Stimulated activated CD4-positive, alpha-beta T cell treated with anti-CD3 and anti-CD28 coated beads, Interleukin-15, amount 100 ng/mL, for 1 hour (primary cell): ENCODE measurements at places on chromosomes 6 and 20.

- no peak for DNase-seq
Measured at GRCh38 chr6:10343320-10343719, 71.6 kb downstream of the TFAP2A start.

- no peak for DNase-seq
Measured at GRCh38 chr6:35319346-35320030, 21.9 kb downstream of the DEF6 start.

DNA sequence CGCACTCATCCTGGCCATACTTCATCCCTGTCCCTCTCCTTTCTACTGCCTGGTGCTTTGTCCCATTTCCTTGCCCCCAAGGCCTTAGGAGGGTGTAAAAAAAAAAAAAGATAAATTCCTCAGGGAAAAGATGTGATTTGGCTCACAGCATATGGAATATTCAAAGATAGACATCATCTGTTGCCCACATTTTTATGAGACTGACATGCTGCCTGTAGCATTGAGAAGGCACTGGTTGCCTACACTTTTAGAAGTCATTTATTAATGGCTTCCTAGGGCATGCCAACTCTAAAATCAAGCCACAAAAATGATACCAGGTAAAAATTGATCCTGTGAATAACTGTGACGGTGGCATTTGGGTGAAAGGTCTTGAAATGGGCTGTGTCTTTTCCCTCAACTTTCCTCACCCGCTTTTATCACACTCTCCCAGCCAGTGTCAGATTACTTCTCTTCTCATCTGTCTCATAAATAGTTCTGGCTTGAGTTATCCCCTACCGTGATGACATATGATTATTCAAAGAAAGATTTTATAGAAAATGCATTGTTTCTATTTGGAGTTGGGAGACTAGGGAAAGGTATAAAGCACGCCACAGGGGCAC, 139.4 kb downstream of the CARMIL1 start:
- DNase-seq = no peak

DNA sequence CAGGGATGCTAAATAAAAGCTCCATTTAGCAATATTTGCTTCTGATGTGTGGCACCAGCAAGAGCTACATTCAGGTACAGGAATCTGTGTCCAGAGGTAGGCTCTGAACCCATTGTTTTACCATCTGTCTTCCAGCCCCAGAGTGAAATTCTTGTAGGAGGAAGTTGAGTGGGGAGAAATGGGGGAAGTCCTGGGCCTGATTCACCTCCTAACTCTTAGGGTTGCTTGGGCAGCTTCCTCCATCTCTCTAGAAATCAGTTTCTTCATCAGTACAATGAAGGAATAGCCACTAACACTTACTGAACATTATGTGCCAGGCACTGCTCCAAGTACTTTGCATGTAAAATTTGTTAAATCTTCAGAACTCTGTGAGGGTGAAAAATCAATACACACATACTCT, 35.1 kb upstream of the TSPYL1 start:
- no peak for DNase-seq

- DNase-seq = no peak
Measured at GRCh38 chr6:96450082-96450769, 71.4 kb upstream of the UFL1 start.

- DNase-seq = no peak
Measured at GRCh38 chr6:147693181-147693580, 184.7 kb downstream of the SAMD5 start.

- no peak for DNase-seq
Measured at GRCh38 chr6:157539421-157539822, 158.4 kb downstream of the ZDHHC14 start.

GRCh38 chr6:16063580-16063979, 65.3 kb upstream of the MYLIP start:
- no peak for DNase-seq

GRCh38 chr6:167103041-167103891, 19.6 kb upstream of the CCR6 start:
- no peak for DNase-seq

DNA sequence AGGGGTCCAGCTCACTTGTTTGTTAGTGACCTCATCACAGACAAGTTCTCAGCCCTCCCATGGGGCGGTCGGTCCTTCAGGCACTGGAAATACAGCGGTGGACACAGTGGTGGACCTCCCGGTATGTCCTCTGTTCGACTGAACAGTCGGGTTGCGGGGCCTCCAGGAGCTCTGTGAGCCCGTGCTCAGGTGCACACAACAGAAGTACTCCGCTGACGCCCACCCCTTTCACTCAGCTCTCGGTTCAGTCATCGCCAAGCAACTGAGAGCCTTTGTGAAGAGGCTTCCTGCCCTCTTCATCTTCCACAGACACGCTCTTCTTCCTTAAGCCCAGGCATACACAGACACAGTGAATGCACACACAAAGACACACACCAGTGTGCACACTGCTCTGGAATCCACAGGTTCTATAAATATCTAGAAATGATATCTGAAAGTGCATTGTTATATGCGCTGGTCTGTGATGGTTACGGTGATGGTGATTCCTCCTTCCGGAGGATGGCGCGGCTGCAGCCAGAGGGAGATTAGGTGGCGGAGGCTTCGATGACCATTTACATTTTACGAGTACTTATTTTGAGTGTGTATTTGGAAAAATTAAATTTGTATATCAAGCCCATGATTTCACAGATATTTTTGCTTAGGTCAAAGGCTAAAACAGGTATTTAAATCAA, 46.8 kb upstream of the BHLHE23 start:
- DNase-seq = no peak

DNA sequence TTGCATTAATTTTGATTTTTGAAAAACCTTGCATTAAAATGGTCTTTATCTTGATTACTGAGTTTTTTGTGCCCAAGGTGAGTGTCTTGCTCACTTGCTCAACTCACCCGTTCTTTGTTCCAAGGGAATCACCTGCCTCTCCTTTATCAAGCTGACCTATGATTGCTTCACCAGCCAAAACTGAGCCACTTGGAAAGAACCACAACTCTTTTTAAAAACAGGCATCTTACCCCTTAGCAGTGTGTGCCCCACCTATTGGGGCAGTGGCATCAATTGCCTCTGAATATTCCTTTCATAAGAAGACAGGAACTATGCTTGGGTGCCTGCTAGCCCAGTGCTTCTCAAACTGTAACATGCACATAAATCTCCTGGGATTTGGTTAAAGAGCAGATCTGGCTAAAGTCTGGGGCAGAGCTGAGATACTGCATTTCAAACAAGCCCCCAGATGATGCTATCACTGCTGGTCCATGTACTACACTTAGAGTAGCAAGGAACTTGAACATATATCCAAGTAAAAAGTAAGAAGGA, 3.3 kb upstream of the STK38 start:
- no peak for DNase-seq

GRCh38 chr6:12348530-12349511, 58.7 kb downstream of the EDN1 start:
- no peak for DNase-seq

DNA sequence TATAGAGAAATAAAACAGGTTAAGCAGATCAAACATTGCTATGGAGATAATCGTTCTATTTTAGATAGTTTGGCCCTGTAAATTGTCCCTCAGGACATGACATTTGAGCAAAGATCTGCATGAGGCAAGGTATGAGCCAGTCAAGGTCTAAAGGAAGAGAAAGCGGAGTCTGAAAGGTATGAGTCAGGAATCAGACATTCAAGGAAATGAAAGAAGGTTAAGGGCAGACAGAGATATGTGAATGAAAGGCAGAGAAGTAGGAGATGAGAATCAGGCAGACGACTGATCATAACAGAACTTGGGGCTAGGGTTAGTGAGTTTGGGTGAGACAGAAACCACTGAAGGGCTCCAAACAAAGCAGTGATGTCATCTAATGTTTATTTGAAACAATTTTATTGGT, 775.8 kb downstream of the MAFB start:
- DNase-seq = no peak

- DNase-seq = no peak
Measured at GRCh38 chr6:82511546-82511945, 147.9 kb downstream of the TPBG start.

GRCh38 chr6:37550191-37550831, 50.6 kb upstream of the CCDC167 start:
- no peak for DNase-seq

DNA sequence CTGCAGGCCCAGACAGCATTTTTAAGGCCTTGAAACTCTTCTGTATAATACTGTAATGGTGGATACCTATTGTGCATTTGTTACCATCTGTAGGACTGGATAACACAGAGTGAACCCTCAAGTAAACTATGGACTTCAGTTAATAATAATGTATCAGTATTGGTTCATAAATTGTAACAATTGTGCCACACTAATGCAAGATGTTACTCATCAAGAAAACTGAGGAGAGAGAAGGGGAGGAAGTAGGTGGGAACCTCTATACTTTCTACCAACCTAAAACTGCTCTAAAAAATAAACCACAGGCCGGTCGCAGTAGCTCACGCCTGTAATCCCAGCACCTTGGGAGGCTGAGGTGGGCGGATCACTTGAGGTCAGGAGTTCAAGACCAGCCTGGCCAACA, 10.8 kb downstream of the MAPK13 start:
- no peak for DNase-seq

DNA sequence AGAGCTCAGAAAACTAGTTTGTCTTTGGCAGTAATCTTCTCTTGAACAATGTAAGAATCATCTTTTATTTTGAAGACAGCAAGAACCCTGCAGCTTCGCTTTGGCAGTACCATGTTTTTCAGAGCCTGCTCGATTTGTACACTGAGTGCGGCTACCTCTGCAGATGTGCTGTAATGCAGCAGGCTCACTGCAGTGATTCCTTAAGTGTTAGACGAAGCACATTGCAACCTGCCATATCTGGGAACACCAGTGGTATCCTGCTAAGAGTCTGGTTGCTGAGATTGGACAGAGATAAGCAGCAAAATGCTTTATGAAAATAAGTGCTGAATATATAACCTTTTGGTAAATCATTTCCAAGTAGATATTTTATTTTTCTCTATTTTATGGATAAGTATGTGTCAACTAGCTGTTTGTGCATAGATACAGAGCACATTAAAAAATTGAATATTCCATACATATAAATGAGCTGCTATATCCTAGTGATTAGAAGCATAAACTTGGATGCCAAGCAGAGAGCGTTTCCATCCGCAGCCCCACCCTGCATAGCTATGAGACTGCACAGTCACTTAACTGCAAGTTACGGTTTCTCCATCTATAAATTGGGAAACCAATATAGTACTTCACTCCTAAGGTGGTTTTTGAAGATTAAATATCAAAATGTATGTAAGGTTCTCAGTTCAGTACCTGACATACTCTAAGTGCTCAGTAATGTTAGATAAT, 328.3 kb downstream of the FARS2 start:
- no peak for DNase-seq

DNA sequence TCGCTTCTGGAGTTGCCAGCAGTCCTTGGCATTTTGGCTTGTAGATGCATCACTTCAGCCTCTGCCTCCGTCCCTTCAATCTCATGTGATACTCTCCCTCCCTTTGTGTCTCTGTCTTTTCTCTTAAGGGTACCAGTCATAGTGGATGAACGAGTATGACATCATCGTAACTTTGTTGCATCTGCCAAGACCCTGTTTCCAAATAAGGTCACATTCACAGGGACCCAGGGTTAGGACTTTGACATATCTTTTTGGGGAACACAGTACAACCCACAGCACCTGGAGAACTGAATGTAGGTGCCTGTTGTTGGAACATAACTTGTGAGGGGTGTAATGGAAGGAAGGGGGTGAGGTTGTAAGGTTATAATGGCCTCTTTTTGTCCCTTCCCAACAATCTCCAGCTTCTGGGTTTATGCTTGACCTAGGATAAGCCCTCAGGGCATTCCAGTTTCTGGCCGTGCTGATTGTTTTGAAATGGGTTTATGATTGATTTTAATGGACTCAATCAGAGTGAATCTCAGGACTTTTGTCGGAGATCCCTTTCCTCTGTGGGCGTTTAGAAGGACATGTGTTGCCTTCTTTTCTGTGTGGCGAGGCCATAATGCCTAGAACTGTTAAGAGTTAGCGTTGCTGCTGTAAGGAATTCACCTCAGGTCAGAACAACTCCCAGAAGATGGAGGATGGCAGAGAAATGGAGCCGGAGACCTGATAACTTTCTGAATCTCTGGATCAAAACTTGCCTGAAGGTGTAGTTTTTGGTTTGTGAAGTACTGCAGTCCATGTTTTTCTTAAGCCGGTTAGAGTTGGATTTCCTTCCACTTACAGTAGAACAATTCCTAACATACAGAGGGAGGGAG, 9.2 kb downstream of the ATRN start:
- no peak for DNase-seq

GRCh38 chr20:39857835-39858234, 831.2 kb downstream of the MAFB start:
- DNase-seq = no peak

GRCh38 chr6:13447949-13448724, 39.3 kb downstream of the GFOD1 start:
- no peak for DNase-seq

GRCh38 chr6:156279261-156279969, 497.8 kb upstream of the ARID1B start:
- no peak for DNase-seq

GRCh38 chr6:157961832-157962575, 19.7 kb upstream of the SYNJ2 start:
- DNase-seq = no peak

DNA sequence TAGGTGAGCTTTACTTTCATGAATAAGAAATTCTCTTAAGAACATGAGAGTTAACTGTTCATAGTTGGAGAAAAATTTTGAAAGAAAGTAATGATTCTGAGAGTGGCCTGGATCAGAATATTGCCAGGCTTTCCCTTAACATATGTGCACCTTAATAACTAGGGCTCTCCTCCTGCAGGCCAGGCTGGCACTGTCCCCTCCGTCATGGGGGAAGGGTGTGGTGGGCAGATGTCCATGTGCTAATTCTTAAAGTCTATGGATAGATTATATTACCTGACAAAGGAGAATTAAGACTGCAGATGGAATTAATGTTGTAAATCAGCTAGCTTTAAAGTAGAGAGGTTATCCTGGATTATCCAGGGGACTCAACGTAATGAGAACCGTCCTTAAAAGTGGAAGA, 10.9 kb upstream of the KLHL32 start:
- DNase-seq = no peak

GRCh38 chr20:46099491-46100287, 9.9 kb upstream of the NCOA5 start:
- no peak for DNase-seq

DNA sequence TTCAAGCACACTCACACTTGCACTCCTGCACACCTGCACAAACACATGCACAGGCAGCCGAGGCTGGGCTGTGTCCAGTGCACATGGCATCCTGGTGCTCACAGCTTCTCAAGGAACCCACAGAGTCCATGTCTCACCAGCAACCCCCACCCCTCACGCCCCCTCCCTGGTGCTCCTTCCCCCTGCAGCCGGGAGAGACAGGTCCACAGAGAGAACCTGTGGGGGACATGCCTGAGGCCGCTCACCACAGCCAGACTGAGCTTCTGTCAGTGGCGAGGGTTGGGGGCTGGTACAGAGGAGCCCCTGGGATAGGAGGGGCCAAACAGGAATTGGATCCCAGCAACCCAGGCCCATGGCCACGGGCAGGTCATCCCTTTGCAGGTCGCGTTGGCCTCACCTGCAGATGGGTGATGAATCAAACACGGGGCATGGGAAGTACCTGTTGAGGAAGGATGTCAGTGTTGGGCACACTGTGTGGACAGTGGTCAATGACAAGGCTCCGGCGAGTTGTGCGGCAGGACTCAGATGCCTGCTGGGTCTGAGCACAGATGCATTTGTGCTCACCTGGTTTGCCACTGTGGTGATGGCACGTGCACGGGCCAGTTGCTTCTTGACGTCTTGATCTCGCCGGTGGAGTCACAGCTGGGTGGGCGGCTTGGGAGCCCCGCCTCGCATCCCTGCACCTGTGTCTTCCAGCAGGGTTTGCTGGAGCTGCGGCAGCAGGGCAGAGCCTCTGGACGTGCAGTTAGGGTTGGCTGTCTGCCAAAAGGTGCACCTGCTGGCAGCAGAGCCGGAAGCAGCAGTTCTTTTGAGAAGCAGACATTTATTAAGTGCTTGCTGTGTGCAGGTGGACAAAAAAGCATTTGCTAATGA, 113.0 kb downstream of the ERMARD start:
- no peak for DNase-seq
